Cardiac septum (tissue), 1 donor: ENCODE measurements at places on chromosomes 3 and 15.

GRCh38 chr3:49266410-49267095 is 10.5 kb downstream of the C3orf62 start:
- no peak for DNase-seq

DNA sequence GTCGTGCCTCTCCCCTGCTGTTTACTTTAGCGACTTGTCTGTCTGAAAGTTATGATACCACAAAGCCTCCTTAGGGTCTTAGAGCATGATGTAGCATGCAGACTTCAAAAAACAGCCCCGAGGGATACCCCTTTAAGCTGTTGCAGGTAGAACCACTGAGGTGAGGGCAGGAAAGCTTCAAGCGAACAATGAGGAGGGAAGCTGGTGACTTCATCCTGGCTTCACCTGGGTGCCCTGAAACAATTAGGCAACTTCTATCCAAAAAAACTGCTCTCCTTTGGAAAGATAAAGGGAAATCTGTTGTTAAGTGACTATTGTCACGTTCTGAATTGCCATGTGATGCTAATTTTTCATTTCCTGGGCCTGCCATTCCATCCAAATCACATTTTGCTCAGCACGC is 231.6 kb downstream of the SOX2 start:
- DNase-seq: no peak

DNA sequence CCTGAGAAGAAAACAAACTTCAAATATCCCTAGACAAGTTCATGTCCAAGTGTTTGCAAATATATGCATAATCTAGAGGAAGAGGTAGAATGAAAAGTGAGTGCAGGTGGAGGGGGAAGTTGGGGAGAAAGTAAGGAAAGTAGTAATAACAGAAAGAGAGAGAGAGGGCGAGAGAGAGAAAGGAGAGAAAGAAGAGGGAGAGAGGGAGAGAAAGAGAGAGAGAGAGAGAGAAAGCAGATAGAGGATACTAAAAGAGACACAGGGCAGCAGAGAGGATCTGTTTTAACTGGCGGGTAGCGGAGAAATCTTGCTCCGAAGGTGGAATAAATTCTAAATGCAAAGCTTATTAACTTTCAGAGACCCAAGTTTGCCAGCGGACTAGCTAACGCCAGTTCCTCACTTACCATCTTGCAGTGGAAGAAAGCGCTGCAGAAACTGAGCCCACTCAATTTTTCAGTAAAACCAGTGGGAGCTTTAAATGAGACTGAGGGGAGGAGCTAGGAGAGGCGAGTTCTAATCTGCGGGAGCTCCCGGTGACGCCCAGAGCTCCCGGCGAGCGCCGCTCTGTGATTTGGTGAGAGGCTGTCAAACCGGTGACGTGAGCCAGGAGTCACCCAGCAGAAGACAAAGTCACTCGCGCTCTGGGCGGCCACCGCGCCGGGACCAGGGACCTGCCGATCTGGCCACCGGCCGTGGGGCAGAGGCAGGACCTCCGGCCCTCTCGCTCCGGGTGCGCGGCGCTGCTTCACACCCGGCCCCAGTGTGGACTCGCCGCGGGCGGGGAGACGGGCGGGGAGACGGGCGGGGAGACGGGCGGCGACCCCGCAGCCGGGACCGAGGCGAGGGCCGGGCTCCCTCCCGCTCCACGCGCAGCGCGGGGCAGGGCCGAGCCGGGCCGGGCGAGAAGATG is at the start of gene GMNC:
Gene GMNC, minus strand, starts transcription at position 486 of the 910 bp plus-strand sequence. Its CDS starts 79 bp downstream, at position 407.
- peak; percentile 93 for DNase-seq

- DNase-seq: no peak
Measured at GRCh38 chr15:77387365-77388105, 32.4 kb downstream of the PEAK1 start.

DNA sequence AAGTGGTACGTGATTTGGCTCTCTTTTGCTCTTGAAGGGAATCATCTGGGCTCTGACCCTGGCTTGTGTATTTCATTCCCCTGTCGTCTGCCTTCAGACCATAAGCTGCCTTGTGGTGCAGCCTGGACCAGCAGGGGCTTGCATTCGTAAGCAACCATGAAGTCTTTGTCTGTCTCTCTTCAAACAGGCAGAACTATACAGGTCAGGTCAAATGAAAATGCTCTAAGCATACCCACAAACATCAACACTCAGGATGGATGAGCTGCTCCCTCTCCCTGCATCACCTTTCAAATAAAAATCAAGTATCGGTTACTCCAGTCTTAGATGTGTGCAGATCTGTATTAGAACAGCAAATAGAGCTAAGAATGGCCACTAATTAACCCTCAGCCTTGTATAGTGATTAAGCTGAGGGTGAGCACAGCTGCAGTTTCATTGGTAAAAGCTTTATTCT is 268.6 kb upstream of the UBE2E1 start:
- no peak for DNase-seq

DNA sequence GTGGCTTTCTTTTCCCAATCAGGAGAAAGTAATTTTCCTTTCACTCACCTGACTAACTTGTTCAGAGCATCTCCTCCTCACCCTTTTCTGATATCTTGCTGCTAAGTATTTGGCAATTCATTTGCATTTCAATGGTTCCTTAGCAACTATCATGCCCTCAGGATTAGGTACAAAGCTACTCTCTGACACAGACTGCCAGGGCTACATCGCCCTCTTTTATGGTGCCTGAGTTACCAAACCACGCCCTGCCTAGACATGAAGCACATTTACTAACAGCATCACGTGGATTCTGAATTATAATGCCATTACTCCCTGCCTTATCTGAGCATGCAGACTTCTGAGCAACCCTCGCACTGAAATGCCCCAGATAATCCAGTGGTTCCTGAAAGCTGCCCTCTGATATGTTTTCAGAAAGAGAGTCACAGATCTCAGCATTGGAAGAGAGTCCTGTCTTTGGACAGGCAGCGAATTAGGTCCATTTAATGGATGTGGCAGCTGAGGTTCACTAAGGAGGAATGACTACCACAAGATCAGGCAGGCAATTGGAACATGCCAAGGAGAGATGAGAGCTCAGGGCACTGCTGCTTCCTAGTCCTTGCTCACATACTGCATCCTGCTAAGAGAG is 14.5 kb downstream of the EPHB1 start:
- DNase-seq: no peak
